GM06990 (cell line): ENCODE measurements at places on chromosomes 2 and 18.

DNA sequence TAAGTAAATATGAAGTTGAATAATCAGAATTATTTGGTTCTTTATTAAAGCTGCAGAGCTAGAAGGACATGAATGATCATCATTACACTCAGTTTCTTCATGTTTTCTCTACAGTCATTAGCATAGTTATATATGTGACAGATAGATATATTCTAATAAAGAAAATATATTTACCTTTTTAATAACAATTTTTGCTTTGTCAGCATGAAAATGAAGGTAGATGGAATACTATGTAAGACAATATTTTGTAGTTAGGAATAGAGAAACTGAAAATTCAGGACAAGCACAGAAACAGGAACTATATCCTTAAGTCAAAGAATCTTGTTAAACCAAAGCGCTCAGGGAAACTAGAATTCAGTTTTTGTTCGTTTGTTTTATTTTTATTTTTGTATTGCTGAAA is 649.9 kb upstream of the NRXN1 start:
- DNase-seq, result no peak

DNA sequence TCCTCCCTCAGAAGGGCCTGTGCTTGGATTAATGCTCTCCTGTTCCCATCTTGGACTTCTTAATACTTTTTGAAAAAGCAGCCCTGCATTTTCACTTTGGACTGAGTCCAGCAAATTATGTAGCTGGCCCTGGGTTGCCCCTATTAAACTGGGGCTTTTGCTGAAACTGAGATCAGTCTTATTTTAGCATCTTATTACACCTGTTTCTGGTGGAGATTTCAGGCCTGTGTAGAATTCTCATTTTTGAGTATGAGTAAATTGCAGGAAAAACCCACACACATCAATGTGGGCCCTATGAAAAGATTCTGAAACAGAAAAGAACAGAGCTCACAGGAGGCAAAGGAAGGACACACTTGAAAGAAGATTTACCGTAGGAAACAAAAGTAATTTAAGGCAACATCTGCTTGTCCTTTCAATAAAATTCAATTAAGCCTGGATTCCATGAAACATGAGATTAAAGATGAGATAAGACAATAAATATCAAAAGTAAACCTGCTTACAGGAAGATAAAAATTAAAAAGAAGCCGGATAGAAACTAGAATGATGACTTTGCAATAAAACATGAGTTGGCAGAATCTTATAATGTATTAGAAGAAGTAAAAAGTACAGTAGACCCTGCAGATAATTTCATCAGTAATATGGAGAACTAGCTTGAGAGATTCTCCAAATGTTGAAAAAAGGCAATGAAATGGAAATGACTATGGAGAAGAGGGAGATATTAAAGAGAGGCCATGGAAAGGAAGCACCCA is 90.7 kb upstream of the GCFC2 start:
- DNase-seq, result peak; percentile 49

GRCh38 chr2:176628438-176628837 is 359.2 kb downstream of the MTX2 start:
- no peak for DNase-seq

DNA sequence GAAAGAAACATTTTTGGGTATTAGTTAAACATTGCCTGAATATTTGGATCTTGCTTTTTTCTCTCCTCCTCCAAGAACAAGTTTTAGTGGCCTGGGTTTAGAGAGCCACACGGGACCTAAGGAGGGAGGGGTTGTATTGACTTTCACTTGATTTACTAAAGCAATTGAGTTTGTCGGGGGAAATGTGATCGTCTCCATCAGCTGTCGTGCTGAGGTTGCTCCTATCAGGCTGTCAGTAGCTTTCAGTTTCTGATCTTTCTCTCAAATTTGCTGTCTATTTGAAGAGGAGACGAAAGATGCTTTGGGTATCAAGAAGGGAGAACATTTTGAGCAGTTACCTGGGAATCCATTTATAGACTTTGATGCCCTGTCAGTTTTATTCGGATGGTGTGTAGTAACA is 106.0 kb downstream of the SETBP1 start:
- peak; percentile 29 for DNase-seq

GRCh38 chr2:31101701-31102100 is 36.5 kb downstream of the GALNT14 start:
- no peak for DNase-seq

DNA sequence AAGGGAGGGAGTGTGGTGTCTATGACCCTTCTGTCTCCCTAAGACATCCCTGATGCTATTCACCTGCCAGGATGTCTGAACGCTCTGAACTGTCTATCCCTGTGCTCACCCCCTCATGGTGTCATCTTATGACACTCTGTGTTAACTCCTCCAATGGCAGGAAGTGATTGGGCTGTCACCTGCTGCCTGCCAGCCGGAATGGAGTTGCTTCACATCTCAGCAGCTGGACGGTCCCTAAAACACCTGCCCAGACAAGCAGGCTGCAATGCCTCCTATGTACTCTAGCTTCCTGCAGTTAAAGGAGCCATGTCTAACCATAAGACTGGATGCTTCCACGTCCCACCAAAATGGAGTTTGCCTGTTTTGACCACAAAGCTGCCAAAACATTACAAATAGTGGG is 99.9 kb downstream of the CPO start:
- DNase-seq, result no peak

- no peak for DNase-seq
These were observed 329.7 kb upstream of the CNTNAP5 start for GRCh38 chr2:123695426-123695825.

- DNase-seq, result no peak
These were observed 52.1 kb downstream of the SLC38A11 start for GRCh38 chr2:164903204-164903603.

GRCh38 chr18:26190506-26190905 is 35.7 kb upstream of the TAF4B start:
- peak; percentile 66 for DNase-seq

- no peak for DNase-seq
These were observed 9.3 kb downstream of the PROC start for GRCh38 chr2:127427376-127428056.

DNA sequence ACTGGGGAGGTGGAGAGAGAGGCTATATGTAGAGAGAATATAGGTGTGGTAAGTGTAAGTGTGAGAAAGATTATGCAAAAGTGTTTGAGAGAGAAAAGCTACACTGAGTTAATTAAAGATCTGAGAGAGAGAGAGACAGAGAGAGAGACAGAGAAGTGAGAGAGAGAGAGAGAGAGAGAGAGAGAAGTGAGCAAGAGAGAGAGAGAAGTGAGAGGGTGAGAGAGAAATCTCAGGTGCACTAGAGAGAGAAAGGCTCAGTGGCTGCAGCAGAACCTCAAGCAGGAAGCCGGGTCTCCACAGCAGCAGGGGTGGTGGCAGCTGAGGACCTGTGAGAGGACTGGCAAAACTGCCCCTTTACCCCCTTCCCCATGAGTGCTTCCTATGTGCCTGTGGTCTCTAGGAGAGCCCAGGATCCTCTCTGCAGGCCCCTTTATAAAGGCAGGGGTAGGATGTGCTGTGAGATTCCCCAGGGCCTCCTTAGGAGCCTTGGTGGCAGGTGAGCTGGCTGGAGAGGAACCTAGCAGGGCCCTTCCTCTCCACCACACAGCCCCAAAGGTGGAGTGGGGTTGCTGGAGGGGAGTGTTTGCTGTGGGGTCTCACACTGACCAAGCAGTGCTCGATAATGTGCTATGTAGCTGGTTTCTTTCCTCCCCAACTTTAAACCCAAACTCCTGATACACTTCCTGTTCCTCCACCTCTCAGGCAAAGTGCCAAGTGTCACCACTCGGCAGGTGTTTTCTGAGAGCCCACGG is 52.6 kb downstream of the SLC4A5 start:
- DNase-seq, result peak; percentile 61

DNA sequence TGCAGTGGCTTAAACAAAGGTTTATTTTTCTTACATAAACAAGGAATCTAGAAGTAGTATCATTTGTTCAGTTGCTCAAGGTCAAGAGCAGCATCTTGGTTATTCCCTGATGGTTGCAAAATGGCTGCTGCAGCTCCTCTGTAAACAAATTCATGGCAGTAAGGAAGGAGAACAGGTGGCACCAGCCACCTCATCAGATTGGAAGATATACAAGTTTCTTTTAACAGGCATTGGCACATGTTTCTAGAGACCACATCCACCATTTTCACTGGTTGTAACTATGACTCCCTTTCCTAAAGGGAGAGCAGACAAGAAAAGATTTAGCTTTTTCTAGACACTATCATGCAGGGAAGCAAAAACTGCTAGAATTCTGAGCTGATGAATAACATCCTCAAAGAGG is 46.3 kb downstream of the PKDCC start:
- no peak for DNase-seq

- DNase-seq, result peak; percentile 25
These were observed at the start of gene SCN9A for GRCh38 chr2:166375736-166376487. Gene SCN9A (minus strand): TSS chr2:166375944. CDS start chr2:166311756, 64,188 bp downstream.

DNA sequence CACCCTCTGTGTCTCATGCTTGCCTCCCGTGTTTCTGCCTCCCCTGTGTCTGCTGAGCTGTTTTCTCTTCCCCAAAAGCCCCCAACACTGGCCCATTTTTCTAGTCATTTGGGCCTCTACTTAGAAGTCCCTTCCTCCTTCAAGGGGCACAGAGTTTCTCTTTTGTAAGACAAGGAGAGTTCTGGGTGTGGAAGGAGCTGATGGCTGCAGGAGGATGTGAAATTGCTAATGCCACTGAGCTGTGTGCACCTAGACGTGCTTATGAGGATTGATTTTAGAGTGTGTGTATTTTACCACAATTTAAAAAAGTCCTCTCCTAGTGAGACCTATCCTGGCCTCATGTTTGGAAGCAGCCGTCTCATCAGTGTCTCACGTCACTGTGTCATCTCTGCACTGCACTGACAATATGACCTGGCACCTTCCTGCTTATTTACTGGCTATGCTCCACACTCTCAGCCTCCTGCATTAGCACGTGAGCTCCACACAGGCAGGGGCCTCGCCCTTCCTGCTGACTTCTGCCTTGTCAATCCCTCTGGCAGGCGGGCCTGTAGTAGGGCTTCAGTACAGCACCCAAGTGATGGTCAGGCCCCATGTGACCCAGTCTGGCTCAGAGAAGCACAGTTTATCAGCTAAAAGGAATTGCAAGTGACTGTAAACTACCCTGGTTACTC is 8.0 kb upstream of the MBP start:
- DNase-seq, result no peak

DNA sequence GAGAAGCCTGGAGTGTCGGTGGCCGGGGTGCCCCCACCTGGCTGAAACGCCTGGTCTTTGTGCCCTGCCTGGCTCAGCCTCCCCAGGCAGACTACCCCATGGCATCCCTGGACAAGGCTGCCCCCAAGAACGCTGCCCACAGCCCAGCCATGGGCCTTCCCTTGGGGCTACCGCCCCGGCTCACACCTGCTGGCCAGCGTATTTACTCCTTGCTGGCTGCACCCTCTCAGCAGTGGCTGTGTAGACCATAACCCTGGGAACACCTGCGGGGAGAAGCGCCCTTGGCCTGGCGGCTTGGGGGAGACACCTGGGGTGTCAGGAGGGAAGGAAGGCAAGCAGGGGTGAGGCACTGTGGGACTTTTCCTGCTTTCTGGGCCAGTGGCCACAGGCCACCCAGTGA is 17.3 kb downstream of the CAPN10 start:
- DNase-seq, result no peak

DNA sequence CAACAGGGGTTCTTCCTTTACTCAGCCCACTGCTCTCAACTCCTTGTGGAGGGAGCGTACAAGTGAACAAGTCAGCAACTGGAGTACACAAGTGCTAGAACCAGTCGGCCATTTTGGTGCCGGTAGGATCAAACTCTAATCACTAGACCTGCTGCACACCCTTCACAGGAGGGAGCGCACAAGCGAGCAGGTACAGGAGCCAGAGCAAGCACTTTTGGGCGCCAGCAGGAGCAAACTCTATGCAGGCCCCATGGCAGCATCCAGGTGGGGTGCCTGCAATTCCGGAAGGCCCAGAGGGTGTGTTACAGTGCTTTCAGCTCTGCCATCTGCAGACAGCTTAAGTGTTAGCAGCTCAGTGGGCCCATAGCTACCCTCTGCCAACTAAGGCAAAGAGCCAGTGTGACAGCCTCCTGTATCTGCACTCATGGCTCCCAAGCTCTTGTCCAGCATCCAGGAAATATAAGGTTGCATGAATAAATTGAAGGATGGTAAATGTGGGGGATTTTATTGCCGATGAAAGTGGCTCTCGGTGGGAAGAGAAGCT is 426.1 kb downstream of the DCC start:
- no peak for DNase-seq

DNA sequence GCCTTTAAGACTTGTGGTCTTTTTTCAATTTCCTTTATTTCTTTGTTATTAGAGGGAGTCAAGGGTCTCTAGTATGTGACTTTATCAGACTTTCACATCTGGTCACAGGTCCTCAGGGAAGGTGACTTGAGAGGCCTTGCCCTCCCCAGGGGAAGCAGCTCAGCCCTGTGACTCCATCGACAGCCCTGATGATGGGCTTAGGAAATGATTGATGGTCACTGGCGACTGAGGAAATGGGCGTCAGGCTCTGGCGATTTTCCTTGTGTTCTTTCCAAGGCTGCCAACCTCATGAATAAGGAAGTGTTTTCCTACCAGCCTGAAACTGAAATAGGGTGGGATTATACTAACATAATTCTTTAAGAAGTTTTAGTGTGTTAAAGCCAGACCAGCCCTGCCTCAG is 21.1 kb downstream of the SERPINE2 start:
- DNase-seq, result no peak

DNA sequence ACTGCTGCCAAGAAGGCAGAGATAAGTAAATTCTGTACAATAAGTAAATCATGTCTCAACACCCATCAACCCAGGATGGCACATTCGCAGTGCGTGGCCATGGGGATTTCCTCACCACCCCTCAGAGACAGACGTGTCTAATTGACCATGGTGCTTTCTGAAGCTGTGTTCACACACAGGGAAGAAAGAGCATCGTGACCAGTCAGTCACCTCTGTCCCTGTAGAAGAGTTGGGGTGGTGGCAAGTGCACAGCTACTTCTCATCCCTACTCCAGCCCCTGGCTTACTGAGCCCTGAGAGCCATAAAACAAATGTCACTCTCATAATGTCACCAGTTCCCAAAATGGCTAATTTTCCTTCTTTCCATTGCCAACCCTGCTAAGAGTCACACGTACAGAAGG is 31.3 kb upstream of the MLPH start:
- no peak for DNase-seq

DNA sequence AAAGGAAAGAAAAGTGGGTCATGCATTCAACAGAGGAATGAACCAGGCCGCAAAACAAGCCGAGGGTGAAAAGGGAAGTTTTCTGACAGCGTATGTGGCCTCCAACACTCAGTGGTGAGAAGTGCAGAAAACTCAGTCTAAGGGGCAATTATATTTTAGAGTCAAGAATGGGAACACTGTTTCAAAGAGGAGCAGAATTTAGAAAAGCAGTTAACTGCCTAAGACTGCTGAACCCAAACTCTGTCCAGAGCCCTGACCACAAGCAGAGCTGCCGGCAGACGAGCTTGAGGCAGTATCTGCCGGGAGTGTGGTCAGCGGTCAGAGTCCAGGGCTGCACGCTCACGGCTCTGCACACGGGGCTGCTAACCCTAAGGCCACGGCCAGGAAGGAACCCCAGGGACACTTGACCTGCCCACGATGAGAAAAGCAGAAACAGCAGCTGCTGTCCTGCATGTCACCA is 347.0 kb upstream of the ID2 start:
- DNase-seq, result no peak

GRCh38 chr2:10267551-10268465 is 34.9 kb upstream of the HPCAL1 start:
- no peak for DNase-seq

GRCh38 chr2:158221063-158222020 is 119.7 kb downstream of the UPP2 start:
- DNase-seq, result peak; percentile 15

GRCh38 chr2:204258890-204259289 is 286.4 kb upstream of the PARD3B start:
- no peak for DNase-seq

GRCh38 chr2:184879671-184880070 is 281.3 kb downstream of the ZNF804A start:
- no peak for DNase-seq
